ENCODE measurements at places on chromosomes 3 and 15. TPM values are rescaled to one million over a fixed set of nuclear protein-coding genes. Genes with fewer than 3 reads are reported as not detected.

GRCh38 chr3:43426388-43426787, 140.0 kb downstream of the SNRK start:
- H3K27me3 ChIP-seq: no peaks in the 10 kb centered on the region
- no peak overlapping the region for H3K4me3 ChIP-seq
- no peaks in the 10 kb centered on the region for H3K4me1 ChIP-seq
- H3K36me3 ChIP-seq: no peaks in the 10 kb centered on the region

DNA sequence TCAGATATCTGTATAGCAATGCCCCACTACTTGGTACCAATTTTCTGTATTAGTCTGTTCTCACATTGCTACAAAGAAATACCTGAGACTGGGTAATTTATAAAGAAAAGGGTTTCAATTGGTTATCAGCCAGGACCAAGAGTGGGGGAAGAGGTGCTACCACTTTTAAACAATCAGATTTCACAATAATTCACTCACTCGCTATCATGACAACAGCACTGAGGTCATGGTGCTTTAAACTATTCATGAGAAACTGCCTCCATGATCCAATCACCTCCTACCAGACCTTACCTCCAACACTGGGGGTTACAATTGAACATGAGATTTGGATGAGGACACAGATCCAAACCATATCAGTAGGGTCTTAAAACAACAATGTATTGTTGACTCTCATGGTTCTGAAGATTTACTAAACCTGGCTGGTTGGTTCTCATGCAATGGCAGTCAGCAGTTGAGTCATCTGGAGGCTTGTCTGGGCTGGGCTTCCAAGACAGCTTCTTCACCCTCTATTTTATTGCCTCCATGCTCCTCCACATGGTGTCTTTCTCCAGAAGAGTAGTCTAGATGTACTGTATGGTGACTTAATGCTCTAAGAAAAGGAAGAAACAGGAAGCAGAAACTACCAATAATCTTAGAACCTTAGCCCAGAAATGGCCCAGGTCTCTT, 21.2 kb upstream of the TM4SF4 start:
- no peaks in the 10 kb centered on the region for H3K27me3 ChIP-seq
- H3K4me1 ChIP-seq: no peaks in the 10 kb centered on the region
- H3K4me3 ChIP-seq: no peak overlapping the region
- H3K36me3 ChIP-seq: no peaks in the 10 kb centered on the region
- H3K27ac ChIP-seq: no peak overlapping the region

DNA sequence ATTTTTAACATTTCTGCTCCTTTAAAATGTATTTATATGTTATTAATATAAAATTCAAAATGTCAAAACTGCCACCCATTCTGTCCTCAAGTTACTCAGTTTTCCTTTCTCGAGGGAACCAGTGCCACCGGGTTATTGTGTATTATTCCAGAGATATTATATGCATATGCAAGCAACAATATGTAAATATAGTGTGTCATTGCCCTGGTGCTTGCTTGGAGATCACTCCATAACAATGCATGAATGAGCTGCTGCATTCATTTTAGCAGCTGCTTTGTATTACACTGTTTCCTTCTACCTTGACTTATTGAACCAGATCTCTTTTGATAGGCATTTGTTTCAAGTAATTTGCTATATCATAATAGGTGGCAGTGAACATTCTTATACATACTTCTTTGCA, 509.1 kb downstream of the MCTP2 start:
- H3K27me3 ChIP-seq: no peaks in the 10 kb centered on the region
- no peaks in the 10 kb centered on the region for H3K4me1 ChIP-seq
- H3K4me3 ChIP-seq: no peak overlapping the region

DNA sequence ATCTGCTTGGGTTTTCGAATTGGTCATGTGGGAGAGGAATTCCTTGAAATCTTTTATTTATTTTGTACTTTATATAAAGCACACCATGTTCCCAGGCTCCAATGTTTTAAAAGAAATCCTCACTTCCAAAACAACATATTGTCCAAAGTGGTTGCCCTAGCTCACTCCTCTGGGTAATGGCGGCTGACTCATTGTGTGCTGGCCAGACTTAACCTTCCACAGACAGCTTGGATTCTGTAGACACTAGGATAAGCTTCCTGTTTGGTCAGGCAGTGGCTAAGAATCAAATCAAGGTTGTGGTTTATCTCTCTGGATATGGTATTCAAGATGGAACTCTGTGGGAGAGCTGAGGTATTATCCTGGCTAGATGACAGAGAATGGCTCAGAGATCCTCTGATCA, 55.8 kb upstream of the FAM98B start:
- H3K36me3 ChIP-seq: no peaks in the 10 kb centered on the region
- H3K4me3 ChIP-seq: no peak overlapping the region
- no peak for DNase-seq
- no peaks in the 10 kb centered on the region for H3K4me1 ChIP-seq
- H3K27me3 ChIP-seq: no peaks in the 10 kb centered on the region
- H3K27ac ChIP-seq: no peak overlapping the region

GRCh38 chr15:93981706-93982105, 249.7 kb upstream of the MCTP2 start:
- H3K27me3 ChIP-seq: no peaks in the 10 kb centered on the region
- no peak for DNase-seq
- H3K4me1 ChIP-seq: peaks cover 4% of the 10 kb centered on the region
- no peaks in the 10 kb centered on the region for H3K36me3 ChIP-seq

DNA sequence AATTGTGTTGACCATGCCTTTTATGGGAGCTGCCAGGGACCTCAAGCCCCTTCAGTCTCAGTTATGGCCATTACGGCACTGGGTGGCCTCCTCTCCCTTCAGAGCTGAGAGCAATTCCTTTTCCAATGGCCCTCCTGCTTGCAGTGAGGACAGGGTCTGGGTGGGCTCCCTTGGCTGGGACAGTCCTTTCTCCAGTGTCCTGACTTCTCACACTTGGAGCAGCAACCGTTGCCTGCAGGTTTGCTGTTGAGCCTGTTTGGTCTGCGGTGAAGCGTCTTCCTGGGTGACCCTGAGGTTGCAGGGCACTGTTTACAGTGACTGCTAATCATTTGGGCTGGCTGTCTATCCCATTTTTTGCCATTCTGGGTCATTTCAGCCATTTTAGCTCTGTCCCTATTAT, 3.5 kb upstream of the CCDC80 start:
- no peaks in the 10 kb centered on the region for H3K36me3 ChIP-seq
- H3K4me1 ChIP-seq: peaks cover 10% of the 10 kb centered on the region
- no peak overlapping the region for H3K4me3 ChIP-seq
- DNase-seq: no peak
- H3K27me3 ChIP-seq: no peaks in the 10 kb centered on the region
- H3K27ac ChIP-seq: no peak overlapping the region

- peaks cover 40% of the 10 kb centered on the region for H3K4me1 ChIP-seq
- DNase-seq: no peak
- H3K4me3 ChIP-seq: no peak overlapping the region
- no peak overlapping the region for H3K27ac ChIP-seq
These were observed 28.3 kb downstream of the APBA2 start for GRCh38 chr15:28914046-28914445.

GRCh38 chr3:175590745-175591144, 731.6 kb downstream of the NAALADL2 start:
- H3K36me3 ChIP-seq: no peaks in the 10 kb centered on the region
- no peak overlapping the region for H3K4me3 ChIP-seq
- H3K4me1 ChIP-seq: no peaks in the 10 kb centered on the region
- no peak overlapping the region for H3K27ac ChIP-seq

GRCh38 chr15:33101036-33101435, 93.5 kb downstream of the FMN1 start:
- peaks cover 22% of the 10 kb centered on the region for H3K4me1 ChIP-seq
- H3K27ac ChIP-seq: no peak overlapping the region
- H3K27me3 ChIP-seq: no peaks in the 10 kb centered on the region
- no peak for DNase-seq
- H3K4me3 ChIP-seq: no peak overlapping the region

DNA sequence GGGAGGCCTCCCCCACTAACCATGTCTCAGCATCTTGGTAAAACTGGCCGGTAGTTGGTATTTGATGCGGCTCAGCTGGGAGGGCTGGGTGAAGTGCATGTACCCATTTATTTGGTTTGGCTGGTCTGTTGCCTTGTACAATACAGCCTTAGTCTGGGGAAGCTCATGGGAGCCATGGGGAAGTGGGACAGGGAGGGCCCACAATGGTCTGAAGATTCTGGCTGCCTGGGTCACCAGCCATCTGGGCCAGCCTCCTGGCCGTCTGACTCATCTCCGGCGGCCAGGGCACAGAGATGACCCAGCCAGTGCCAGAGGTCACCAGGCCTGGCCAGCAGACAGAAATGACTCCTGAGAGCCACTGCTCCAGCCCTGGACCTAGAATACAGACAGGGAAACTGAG, 51.6 kb upstream of the SMAD6 start:
- H3K27me3 ChIP-seq: no peaks in the 10 kb centered on the region
- no peaks in the 10 kb centered on the region for H3K36me3 ChIP-seq
- DNase-seq: no peak
- H3K4me3 ChIP-seq: no peak overlapping the region

- no peak overlapping the region for H3K4me3 ChIP-seq
- DNase-seq: no peak
- H3K4me1 ChIP-seq: no peaks in the 10 kb centered on the region
- no peak overlapping the region for H3K27ac ChIP-seq
- H3K27me3 ChIP-seq: no peaks in the 10 kb centered on the region
These were observed 223.5 kb upstream of the RBMS3 start for GRCh38 chr3:29057326-29057725.

- H3K4me3 ChIP-seq: no peak overlapping the region
- no peaks in the 10 kb centered on the region for H3K36me3 ChIP-seq
- no peak for DNase-seq
- no peaks in the 10 kb centered on the region for H3K27me3 ChIP-seq
These were observed 84.0 kb downstream of the MINAR1 start for GRCh38 chr15:79516155-79516554.

- no peaks in the 10 kb centered on the region for H3K27me3 ChIP-seq
- no peak for DNase-seq
- no peaks in the 10 kb centered on the region for H3K4me1 ChIP-seq
- H3K4me3 ChIP-seq: no peak overlapping the region
- H3K36me3 ChIP-seq: no peaks in the 10 kb centered on the region
These were observed 229.1 kb upstream of the ADAMTS9 start for GRCh38 chr3:64916937-64917336.

- H3K27me3 ChIP-seq: no peaks in the 10 kb centered on the region
- H3K27ac ChIP-seq: no peak overlapping the region
- no peak overlapping the region for H3K4me3 ChIP-seq
- DNase-seq: no peak
- no peaks in the 10 kb centered on the region for H3K4me1 ChIP-seq
These were observed 187.7 kb downstream of the THSD4 start for GRCh38 chr15:71302861-71303410.

- no peak for DNase-seq
- H3K36me3 ChIP-seq: no peaks in the 10 kb centered on the region
- H3K4me3 ChIP-seq: no peak overlapping the region
- no peaks in the 10 kb centered on the region for H3K4me1 ChIP-seq
- H3K27me3 ChIP-seq: no peaks in the 10 kb centered on the region
These were observed 307.4 kb downstream of the NTRK3 start for GRCh38 chr15:87949151-87949574.

DNA sequence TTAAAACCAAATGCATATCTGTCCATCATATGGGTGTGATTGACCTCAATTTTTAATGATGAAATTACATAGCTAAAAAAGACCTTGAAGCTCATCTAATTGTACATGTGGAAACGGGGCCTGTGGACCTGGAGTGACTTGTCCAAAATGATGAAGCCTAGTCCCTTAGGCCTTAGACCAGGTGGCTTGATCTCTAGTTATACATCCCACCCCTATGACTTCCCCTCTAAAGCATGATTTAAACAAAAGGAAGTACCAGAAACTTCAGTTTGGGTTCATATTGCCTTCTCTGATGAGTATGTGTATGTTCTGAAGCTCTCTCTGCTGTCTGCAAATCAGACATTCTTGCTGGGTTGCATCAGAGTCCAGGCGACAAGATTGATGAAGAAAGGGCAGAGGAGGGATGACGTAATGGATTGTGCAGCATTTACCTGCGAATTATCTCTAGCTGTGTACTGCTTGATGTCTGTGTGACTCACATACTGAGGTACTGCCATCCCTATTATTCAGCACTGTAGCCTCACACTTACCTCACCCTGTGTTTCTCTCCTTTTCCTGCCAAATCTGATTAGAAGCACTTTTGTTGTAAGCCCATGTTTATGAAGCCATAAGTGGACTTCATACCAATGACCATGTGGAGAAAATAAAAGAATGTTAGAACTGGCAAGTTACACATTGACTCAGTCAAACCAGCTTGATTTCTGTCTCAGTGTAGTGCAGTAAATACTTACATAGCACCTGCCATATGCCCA, 111.5 kb downstream of the FILIP1L start:
- H3K4me3 ChIP-seq: no peak overlapping the region
- no peak overlapping the region for H3K27ac ChIP-seq
- no peak for DNase-seq
- H3K36me3 ChIP-seq: no peaks in the 10 kb centered on the region
- H3K27me3 ChIP-seq: no peaks in the 10 kb centered on the region
- H3K4me1 ChIP-seq: no peaks in the 10 kb centered on the region

DNA sequence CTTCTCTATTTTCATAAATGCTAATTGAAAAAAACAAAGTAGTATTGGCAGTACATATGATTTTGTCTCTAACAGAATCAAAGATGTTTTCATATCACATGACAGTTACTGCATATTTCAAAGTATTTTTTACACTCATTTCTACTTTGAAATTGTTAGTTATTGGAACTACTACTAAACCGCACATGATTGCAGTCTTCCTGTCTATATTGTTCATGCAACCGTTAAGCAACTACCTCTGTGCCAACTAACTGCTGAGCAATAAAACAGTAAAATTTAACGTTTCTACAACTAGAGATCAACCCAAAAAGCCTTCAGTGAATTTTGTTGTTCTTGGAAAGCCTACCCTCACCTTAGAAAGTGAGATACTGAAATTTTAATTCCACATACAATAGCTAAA, 64.2 kb downstream of the DMXL2 start:
- DNase-seq: no peak
- no peak overlapping the region for H3K4me3 ChIP-seq
- H3K4me1 ChIP-seq: no peaks in the 10 kb centered on the region
- no peak overlapping the region for H3K27ac ChIP-seq
- no peaks in the 10 kb centered on the region for H3K27me3 ChIP-seq

- H3K27me3 ChIP-seq: no peaks in the 10 kb centered on the region
- H3K36me3 ChIP-seq: peaks cover 33% of the 10 kb centered on the region
- no peak overlapping the region for H3K4me3 ChIP-seq
- no peak overlapping the region for H3K27ac ChIP-seq
These were observed 130.8 kb upstream of the SLC2A2 start for GRCh38 chr3:171157286-171157685.

Gene CNTN4
- not detected for total RNA-seq

Gene EIF5A2
- total RNA-seq: 10.8 TPM

Gene MED12L
- 1.7 TPM for total RNA-seq

Gene HDGFL3
- total RNA-seq: 7.7 TPM

Gene LRRC31
- total RNA-seq: not detected

Gene ONECUT1
- not detected for total RNA-seq

Gene RTP3
- not detected for total RNA-seq

Gene IL17RB
- 2.1 TPM for total RNA-seq

Gene LMCD1
- total RNA-seq: 2.0 TPM

Gene TJP1
- not detected for total RNA-seq

Gene GXYLT2
- total RNA-seq: not detected

Gene SYNPR
- total RNA-seq: not detected

Gene CPNE9
- not detected for total RNA-seq

Gene TMCO5A
- not detected for total RNA-seq
